SIG-M5 (cell line): ENCODE measurements at places on chromosomes 2 and 18.

DNA sequence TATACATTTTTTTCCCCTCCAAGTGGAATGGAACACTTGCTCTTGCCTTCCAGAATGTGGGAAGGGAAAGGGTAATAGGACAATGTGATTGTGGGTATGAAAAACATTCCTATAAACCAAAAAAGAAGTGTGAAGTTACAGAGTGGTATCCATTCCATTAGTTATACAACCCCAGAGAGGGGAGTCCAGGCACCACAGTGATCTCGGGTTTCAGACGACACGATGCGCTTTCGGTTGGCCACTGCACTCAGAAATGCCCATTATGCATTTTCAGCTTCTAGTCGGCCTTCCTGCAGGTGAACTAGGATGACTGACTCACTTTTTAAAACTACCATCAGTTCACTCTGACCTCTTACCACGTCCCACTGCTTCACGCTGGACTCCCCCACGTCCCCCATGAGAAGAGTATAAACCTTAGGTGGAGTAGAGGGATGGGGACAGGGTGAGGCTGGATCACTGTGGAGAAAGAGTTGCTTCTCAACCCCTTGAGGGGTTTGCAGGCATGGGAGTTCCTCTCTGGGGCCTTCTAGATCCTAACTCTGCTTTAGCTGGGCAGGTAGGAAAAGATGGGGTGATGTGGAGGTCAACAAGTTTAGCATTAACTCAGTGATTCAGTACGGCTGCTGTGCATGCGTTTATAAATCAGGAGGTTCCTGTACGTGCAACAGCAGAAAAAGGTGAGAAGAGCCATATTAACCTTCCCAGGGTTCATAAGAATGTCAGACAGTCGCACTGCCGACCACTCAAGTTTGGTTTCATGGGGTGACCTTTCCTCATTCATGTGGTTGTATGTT lies 50.5 kb downstream of the ZNF532 start:
- no peak for DNase-seq

- no peak for DNase-seq
These were observed 5.8 kb downstream of the ARHGAP25 start for GRCh38 chr2:68740400-68740914.

- DNase-seq: no peak
These were observed 44.1 kb upstream of the EPAS1 start for GRCh38 chr2:46252891-46253659.

DNA sequence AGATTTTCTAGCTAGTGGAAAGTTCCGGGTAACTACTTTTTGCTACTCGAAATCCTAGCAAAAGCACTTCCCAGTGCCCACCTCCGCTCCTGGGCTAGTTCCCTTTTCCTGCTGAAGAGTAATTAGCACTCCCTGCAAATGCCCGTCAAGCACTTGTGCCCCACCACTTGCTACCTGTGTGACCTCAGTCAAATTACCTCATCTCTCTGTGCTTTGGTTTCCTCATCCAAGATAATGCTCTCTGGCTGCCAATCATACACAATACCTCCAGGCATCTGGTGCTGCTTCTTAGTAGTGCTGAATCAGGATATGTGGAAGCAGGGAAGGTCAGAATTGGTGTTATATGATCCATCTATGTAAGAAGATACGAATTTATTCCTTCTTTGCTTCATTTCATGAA lies 102.1 kb upstream of the CDCA7 start:
- DNase-seq: no peak

- DNase-seq: no peak
These were observed 3.4 kb downstream of the REL start for GRCh38 chr2:60884800-60885199.

GRCh38 chr18:35409911-35410310 lies 32.8 kb upstream of the ZNF396 start:
- no peak for DNase-seq

DNA sequence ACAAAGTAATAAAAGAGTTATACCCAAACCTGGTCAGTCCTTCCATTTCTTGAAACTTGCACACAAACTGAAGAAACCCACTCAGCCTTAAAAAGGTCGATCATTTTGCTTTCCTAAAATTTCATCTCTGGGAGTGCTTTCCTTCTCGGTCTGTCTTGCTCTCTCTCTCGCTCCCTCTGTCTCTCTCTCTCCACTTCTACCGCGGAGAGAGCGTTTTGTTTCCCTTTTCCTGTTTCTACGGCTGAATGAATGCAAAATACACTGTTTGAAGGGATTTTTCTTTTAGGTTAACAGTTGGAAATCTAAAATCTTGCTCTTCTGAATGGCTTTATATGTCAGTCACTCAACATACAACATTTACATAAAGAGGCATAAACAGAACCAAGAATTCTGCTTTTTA lies 424.2 kb downstream of the TGIF1 start:
- DNase-seq: no peak

- no peak for DNase-seq
These were observed 767 bp upstream of the NPPC start for GRCh38 chr2:231926761-231927565.

DNA sequence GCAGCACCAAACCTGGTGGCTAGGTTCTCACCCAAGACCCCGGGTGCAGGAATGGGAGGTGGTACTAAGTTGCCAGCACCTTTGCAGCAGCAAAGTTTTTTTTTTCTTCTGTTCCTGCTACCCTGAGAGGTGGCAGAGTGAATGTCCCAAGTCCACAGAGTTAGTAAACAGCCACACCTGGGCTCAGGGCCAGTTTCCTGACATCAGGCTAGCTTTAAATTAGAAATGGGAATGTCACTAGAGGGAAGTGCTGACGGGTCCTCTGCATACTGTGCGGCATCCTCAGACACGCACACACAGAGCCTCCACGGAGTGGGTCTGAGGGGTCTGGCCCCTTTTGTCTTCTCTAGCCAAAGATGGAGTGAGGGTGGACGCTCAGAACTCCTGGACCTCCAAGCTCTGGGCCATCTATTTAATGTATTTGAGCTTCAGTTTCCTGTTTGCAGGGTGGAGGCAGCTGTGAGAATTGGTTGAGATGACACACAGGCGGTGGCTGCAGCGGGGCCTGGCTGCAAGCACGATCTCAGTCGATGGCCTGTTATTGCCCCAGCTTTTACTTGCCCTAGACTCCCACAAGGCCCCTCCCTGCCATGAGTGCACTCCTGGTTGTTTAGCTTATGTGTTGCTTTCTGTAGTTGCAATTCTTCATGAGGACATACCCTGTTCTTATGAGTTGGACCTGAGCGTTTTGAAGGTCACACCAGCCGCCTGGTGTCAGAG lies 751.4 kb upstream of the HS6ST1 start:
- DNase-seq: no peak

DNA sequence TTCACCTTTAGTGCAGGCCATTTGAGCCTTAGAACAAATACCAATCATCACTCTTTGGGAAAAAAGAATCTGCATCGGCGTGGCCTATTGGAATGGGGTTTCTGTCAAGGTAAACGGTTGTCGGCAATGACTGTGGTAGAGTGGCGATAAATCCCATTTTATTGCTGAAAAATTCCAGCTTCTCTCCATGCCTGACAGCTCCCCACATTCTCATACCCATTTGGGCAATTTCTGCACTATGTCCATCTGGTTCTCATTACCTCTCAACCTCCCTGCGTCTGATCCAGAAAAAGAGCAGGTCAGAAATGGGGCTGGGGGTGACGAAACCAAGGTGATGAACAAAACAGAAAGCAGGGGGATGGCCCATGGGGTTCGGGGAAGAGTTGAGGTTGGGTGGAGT lies 254.0 kb downstream of the MEIS1 start:
- no peak for DNase-seq

GRCh38 chr18:63043516-63043915 lies 276.1 kb downstream of the BCL2 start:
- DNase-seq: no peak

GRCh38 chr2:213740453-213740852 lies 456.2 kb downstream of the SPAG16 start:
- DNase-seq: no peak

- DNase-seq: no peak
These were observed 314.5 kb downstream of the PRKCE start for GRCh38 chr2:45965871-45966498.

DNA sequence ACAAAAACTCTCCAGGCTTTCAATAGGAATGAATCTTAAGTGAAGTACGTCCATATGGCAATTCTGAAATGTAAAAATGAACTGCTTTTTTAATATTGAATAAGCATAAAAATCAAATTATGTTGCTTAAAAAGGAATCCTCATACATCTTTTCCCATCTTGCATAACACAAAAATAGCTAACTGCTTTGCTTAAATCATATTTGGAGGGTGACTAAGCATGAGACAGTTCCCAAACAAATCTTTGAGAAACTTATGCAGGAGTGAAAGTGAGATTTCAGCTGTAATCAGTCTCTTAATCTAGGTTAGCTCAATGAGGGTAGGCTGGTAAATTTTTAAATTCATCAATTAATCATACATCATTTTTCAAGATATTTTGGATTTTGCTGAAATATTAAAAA lies 111.5 kb downstream of the MBD5 start:
- DNase-seq: no peak

GRCh38 chr2:20447437-20448245 lies 767 bp downstream of the RHOB start:
- DNase-seq: no peak

DNA sequence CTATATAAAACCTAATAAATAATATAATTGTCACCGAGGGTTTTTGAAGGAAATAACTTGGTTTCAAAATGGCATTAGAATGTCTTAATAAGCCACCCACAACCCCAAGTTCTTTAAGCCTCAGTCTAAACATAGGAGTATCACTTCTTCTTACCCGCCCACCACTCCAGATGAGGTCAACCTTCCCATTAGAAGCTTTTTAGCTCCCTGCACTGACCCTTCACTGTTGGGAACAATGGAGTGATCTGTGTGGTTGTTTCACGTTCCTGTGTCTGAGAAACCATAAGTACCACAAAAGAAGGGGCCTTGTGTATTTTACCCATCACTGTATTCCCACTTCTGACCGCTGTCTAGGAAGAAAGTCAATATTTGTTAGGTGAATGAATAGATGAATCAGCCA lies 326.3 kb upstream of the ZNF521 start:
- DNase-seq: no peak

- no peak for DNase-seq
These were observed 301.4 kb upstream of the SYT4 start for GRCh38 chr18:43578706-43579105.

GRCh38 chr2:237488901-237489860 lies 2.1 kb downstream of the MLPH start:
- no peak for DNase-seq

DNA sequence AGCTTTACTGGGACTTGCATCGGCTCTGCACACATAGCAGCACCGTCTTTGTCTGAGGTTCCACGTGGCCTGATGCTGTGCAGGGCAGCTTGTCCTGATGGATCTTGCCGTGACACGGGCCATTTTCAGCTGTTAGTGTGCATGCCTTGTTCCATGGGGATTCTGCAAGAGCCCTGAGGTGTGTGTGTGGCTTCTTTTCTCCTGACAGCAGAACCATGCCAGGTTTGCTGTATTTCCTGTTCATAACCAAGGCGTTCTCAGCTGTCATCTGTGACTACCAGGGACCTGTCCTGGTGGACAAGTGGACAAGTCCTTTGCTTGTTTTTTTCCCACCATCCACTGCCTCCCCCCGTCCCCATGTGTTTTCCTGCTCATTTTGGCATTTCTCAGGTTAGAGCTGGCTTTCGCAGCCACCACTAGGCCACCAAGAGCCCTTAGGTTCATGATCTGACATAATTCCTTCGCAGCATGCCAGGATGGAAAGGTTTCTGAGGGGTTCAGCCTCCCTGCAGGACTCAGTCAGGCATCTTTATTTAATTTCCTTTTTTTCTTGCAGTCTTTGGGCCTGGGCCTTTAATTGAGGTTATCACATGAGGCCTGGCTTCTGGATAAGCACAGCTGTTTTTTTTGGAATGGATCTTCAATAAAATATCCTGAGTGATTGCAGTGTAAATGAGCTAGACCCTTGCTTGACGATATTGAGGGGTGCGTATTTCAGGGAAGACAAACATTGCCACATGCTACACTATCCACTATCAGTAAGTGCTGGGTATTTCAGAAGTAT lies 139.4 kb downstream of the NCK2 start:
- no peak for DNase-seq

GRCh38 chr2:143968860-143969259 lies 551.1 kb downstream of the ZEB2 start:
- DNase-seq: no peak

DNA sequence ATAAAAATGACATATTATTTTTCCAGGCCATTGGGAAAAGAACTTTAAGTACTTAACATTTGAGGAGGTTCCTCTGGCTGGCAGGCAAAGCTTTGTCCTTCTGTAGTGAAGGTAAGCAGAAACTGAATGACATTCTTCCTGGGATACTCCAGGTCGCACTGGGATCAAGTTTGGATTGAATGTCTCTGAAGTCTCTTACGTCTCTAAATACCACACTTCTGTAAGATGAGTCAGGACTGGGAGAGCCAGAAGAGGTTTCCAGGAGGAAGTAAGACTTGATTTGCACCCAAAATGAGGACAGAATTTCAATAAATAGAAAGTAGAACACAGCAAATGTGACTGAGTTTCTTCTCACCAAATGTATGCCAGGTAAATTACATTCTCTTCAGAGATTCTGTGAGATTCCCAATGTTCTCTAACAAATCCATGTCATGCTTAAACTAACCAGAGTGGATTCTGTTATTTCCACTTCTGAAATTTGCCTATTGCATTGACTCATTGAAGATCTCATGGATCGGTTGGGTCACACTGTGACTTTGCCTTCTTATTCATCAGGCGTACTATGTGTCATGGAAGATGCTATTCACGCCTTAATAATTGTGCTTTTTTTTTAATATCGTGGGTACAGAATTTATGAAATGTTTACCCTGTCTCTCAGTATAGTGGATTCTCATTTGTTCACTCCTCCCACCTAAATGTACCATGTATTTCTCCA lies 25.5 kb upstream of the VIT start:
- DNase-seq: no peak

- DNase-seq: no peak
These were observed 204.1 kb downstream of the FAM210A start for GRCh38 chr18:13522256-13522655.

GRCh38 chr2:72156872-72157271 lies 9.2 kb upstream of the CYP26B1 start:
- no peak for DNase-seq

GRCh38 chr18:63747006-63747405 lies 28.2 kb upstream of the SERPINB7 start:
- no peak for DNase-seq

- no peak for DNase-seq
These were observed 466.3 kb downstream of the SATB2 start for GRCh38 chr2:198991431-198991830.

GRCh38 chr2:201962774-201963562 lies 70.7 kb upstream of the FZD7 start:
- no peak for DNase-seq

DNA sequence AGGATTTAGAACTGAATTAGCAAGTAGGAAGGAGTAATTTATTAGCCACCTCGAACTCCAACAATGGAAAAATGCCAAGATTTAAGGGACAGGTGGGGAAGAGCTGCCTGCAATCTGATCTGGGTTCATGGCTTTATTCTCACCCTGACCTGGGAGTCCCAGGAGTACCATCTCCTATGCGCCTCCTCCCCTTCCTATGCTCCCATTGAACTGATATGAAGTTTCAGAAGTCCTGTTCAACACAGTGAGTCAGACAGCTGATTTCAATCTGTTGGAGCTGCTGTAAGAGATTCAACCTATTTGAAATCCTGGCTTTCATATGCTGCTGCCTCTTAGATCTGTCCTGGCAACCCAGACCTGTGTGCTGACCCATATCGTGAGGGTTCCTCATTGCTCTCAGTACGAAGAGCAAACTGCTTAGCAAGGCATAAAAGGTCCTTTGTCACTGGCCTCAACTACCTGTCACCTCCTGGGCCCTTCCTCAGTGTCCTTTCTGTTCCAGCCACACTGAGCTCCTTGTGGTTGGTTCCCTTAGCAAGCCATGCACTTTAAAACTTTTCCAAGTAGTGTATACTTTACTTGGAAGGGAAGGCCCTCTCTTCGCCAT lies 15.9 kb upstream of the CD28 start:
- DNase-seq: no peak
